HS-27A (cell line): ENCODE measurements at places on chromosomes 3 and 15.

DNA sequence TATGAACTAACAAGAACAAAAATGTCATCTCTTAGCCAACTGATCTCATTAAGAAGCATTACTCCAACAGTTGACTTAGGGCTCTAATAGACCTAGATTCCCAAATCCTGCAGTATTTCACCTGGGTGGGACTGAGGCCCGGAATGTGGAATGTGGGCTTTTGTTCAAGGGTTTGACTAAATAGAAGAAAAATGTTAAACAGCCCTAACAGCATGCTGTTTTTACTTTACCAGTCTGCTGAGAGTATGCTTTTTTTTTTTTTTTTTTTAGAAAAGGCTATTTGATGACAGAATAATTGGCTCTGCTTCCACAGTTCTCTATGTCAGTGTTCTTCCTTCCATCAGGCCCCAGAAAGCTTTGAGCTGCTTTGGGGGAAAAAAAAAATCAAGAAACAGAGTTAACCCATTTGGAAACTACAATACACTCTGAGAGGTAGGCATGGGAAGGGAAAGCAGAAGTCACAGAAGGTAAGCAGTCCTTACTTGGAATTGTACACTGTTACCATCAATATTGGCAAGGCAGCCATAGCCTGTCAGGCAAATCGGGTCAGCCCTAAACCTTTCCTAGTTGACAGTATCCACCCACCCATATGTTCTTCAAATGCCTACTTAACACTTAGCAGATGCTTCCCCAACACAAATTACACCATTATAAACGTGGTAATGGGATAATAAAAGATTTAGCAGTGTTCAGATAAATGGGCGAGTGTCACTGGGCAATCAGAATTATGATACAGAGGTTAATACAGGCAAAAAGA lies 224.2 kb downstream of the CNTN3 start:
- no peak for DNase-seq

- no peak for DNase-seq
These were observed 47.9 kb upstream of the TRAK1 start for GRCh38 chr3:42043099-42043813.

DNA sequence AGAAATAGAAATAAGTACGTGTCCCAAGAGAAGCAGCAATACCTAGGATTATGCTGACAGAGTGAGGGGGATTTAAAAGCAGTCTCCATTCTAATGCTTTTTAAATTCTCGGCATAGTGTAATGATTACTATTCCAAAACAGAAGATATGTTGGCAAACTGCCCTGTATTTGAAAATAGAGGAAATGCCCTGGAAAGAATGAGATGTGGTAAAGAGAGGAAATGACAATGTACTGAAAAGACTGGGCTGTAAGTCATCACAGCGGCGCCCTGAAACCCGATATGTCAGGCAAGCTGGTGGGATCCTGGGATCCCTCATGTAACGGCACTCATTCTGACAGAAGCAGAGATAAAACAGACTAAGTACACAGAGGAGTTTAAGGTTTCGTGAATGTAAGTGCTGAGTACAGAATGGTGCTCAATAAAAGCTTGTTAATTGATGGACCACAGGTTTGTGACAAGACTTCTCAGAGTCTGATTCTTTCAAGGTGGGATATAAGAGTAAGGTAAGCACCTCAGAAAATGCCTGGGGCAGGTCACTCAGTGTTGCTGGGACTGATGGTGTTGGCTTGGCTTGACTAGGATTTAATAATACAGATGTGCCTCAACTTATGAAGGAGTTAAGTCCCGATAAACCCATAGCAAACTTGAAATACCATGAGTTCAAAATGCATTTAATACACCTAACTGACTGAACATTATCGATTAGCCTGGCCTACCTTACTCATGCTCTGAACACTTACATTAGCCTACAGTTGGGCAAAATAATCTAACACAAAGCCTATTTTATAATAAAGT lies 91.4 kb downstream of the NFKBIZ start:
- DNase-seq = peak; percentile 97

DNA sequence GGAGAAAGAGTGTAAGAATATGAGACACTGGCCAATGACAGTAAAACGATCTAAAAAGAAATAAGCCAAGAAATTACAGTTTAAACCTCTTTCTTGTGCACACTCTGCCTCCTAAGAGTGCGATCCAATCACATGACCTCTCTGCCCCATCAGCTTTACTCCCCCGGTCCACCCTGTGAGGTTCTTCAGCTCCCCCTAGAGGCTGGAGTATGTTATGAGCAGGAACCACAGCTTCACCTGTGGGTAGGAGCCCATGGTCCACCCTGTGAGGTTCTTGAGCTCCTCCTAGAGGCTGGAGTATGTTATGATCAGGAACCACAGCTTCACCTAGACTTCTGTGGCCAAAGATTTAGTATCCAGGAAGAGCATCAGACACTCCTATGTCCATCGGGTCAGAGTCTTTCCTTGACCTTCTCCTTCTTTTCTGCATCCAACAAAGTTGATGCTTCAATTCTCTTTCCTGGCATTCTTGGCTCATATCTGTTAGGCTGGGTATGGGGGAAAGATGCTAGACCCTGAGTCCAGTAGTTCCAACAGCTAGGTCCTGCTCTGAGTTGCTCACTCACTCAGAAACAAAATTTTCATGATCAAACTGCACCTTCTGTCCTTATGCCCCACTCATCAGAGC lies 164.0 kb downstream of the MINAR1 start:
- peak; percentile 81 for DNase-seq

GRCh38 chr3:55868347-55868746 lies 381.2 kb upstream of the WNT5A start:
- no peak for DNase-seq

- DNase-seq = no peak
These were observed 100.5 kb downstream of the XXYLT1 start for GRCh38 chr3:195170496-195170895.

DNA sequence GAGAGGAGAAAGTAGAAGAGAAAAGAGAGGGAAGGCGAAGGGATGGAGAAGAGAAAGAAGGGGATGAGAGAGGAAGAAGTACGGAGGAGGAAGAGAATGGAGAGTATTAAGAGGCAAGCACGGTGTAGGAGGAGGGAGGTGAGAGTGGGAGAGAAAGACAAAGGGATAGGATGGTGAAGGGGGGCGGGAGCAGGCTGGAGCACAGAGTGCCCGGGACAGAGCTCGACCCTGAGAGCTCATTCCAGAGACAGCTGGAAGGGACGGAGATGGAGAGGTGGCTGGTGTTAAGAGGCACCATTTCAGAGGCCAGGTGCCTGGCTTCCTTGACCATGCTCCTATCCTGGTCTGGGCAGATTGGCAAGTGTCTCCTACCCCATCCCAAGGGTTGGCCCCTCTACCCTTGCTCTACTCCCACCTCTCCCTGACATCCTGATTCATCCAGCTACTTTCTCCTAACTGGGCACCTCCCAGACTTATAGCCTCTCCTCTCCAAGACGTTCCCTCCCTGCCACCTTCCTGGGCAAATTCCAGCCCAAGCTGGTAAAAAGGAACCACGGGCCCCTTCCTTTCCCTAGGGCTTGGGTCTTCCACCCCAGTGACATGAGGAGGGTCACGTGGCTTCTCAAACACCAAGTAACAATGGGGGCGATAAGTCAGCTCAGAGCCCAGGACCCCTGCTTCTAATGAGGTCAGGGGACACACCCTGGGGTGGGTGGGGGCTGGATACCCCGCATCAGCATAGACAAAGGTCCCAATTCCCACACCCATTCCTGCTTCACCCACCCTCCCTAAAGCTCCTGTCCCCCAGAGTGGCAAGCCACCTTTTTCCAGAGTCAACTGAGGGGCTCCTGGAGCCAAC lies 1.1 kb downstream of the CLCN2 start:
- DNase-seq = no peak

- no peak for DNase-seq
These were observed 20.9 kb downstream of the KBTBD8 start for GRCh38 chr3:67018789-67019526.

DNA sequence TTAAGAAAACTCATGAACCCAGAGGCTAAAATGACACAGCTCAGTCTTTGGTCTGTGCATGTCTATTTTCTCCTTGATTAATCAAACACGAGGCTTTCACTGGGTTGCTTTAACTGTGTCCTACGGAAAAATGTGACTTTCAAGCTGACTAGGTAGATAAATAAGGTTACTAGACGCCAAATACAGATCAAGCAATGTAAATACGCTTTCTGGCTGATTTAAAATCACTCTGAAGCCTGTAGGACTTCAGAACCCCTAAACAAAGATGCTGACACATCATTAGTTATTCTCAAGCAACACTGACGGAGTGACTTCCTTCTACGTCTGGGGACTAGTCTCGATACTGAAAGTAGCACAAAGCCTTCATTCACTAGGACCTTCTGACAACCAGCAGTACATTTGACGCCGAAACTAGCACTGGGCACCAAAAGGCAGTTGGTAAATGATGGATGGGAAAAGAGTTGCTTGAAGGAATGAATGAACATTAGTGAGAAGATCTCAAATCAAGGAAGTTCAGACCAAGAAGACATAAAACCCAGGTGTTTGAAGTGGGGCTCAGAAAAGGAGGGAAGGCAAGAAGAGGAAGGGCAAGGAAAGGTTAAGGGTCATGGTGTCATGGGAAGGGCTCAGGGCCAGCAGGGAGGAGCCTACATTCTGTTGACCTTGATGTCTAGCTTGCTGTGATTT lies 67.1 kb upstream of the CDV3 start:
- no peak for DNase-seq
